ENCODE measurements at places on chromosomes 4 and X.

- DNase-seq = no peak
Measured at GRCh38 chr4:90306810-90307209, 179.6 kb downstream of the CCSER1 start.

- DNase-seq = no peak
Measured at GRCh38 chr4:175460414-175460813, 351.6 kb downstream of the GPM6A start.

DNA sequence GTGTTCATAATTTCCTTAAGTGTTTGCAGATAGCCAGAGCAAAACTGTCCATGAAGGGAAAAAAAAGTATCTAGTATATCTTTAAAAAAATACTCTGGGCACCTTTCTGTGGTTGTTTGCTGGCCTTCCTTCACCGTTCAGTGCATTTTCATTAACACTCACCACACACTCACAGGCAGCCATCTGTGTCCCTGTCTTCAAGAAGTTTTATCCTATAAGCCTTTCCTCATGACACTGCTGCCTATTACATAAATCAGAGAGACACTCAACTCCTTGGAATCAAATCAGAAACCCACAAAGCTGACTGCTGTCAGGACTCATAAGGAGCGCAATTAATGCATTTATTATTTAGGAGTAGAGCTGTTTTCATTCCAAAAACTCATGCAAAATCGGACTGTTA is 1720.2 kb downstream of the PCDH7 start:
- no peak for DNase-seq

- DNase-seq = no peak
Measured at GRCh38 chr4:114025176-114025777, 45.8 kb upstream of the ARSJ start.

DNA sequence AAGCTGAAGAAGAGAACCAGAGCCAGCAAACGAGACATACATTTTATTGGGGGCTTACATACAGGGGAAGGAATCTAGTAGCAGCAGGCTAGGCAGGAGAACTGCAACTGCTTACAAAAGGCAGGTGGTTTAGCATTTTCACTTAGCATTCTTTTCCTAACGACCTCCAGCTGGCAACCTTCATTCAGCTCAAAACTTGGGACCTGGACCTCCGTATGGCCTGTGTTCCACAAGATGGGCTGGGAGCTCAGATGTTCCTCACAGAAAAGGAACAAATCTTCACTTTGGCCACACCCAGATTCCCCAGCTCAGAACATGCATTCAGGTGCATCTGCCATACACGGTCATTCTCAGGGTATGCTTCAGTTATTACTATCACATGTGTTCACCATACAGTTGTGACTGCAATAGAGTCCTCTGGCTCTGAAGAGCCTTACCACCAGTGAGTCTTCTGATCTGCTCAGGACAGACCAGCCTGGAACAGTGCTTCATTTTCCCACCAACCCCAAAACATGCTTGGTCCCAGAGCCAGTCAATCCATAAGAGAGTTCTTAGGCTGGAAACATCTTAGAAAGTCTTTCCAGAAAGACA is 29.6 kb upstream of the AP1AR start:
- no peak for DNase-seq

GRCh38 chr4:41420541-41420940 is 117.4 kb upstream of the LIMCH1 start:
- DNase-seq = no peak

DNA sequence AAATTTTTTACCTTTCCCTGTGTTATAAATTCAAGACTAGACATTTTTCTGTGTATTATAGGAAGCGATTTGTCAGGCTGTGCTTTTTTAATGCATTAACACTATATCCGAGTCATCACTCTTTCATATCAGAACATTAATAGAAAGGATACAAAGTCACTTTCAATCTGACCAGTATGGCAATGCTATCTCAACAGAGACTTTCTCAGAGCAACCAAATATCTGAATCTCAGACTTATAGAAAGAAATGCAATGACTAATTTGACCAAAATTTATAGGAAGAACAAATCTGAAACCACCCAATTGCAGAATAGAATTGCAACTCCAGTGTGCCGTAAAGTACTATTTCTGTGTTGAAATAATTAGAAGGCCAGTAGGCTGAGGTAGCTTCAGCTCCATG is 473 bp upstream of the TKTL2 start:
- no peak for DNase-seq

DNA sequence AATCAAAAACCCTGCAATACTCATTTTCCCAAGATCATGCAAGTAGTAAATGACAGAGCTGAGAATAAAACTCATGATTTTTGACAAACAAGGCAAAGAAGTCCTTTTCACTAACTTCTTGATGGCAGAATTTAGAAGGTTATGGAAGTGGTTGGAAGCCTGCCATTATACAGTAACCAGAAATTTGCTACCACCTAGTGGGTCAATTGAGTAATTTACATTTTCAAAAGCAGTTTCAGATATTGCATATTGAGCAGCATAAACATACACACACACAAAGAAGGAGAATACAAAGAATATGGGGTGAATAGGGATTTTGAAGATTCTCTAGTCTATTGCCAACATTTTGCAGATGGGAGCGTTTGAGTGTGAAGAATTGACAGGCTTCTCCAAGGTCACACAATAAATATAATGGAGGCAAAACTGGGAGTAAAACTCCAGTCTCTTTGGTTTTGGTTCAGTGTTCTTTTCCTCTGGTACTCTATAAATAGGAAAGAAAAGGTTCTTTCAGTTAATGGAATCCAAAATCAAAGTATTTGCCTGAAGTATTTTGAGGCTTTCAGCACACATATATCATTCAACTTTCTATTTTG is 70.2 kb downstream of the GC start:
- peak; percentile 1 for DNase-seq

DNA sequence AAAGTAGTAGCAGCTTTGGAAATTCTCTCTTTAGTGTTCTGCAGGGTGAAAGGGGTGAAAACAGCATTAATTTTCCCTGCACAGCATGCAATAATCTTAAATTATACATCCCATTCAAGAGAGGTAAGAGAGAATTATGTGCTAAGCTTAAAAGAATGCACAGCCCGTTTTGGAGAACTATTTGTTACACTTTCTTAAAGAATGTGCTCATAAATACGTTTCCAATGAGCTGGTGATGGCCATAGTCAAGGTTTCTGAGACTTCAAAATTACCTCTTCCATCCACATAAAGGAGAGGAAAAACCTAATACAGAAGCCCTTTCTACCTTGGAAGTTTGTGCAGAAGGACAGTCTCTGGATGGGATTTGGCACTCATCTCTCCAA is 766.7 kb upstream of the TENM3 start:
- DNase-seq = no peak

DNA sequence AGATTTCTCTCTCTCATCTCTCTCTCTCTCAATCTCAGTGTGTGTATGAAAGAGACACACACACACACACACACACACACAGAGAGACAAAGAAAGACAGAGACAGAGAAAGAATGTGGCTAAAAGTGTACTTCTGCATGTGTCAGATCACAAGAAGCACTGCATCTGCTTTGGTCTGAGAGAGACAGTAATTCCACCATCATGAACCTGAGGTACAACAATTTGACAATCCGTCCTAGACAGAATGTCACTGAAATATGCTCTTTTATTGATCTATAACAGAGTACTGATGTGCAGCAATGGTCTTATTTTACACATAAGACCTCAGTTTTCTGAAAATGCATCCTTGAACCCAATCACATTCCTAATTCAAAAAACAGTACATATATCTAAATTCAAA is 576.2 kb upstream of the SMIM31 start:
- no peak for DNase-seq

DNA sequence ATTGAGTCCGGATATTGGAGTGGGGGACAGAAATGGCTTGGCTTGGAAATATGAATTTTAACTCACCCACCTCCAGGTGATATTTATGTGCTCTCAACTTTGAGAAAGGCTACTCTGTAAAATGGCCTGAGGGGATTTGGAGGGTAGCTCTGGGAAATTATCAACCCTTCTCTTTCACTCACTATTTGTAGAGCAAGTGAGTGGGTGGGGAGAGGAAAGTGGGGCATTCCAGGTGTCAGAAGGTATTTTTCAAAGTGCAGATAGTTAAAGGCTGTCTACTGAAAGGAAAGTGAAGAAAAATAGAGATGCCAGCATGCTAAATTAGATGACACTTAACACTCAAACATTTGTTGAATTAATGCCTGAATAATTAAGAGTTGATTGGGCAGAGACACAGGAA is 44.1 kb downstream of the TMEM164 start:
- DNase-seq = no peak

DNA sequence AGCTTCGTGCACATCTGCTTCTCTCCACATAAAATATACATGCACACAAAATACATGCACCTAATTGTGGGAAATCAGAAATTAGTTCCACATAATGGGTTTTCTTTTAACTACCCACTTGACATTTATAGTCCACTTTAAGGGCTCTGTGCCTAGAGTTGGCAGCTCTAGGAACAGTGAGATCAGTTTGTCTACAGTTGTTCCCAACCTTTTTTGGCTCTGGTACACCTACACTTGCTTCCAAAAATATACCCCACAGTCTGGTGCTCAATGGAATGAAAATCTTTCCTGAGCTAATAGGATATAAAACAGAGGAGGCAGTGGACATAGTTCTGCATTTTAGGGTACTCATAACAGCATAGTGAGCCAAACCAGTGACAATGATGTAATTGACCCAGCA is 36.1 kb downstream of the HDAC8 start:
- DNase-seq = no peak

GRCh38 chrX:112197840-112198239 is 115.3 kb upstream of the TRPC5 start:
- no peak for DNase-seq

GRCh38 chr4:118398226-118399090 is 45.7 kb upstream of the PRSS12 start:
- no peak for DNase-seq

GRCh38 chrX:100376576-100376975 is 33.5 kb downstream of the PCDH19 start:
- no peak for DNase-seq

GRCh38 chr4:42633605-42634388 is 23.1 kb downstream of the ATP8A1 start:
- no peak for DNase-seq

DNA sequence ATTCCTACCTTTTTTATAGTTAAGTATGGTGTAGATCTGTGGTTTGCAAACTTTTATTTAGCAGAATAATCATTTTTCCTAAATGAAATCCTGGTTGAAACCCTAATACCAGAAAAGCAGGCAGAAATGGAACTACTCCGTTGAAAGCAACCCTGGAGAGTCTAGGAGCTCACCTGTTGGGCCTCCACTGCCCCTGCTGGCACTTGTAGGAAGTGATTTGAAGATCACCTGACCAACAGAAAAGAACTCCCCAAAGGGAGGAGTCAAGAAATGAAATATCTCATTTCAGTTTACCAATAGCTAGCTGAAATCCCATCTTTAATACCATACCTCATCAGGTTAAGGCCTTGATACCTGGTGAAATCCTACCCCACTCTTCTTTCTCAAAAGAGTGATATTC is 277.1 kb downstream of the KLHL13 start:
- DNase-seq = no peak

- DNase-seq = no peak
Measured at GRCh38 chr4:178681871-178682270, 1239.6 kb upstream of the AGA start.

GRCh38 chrX:106933538-106933961 is 13.3 kb downstream of the CLDN2 start:
- DNase-seq = no peak

DNA sequence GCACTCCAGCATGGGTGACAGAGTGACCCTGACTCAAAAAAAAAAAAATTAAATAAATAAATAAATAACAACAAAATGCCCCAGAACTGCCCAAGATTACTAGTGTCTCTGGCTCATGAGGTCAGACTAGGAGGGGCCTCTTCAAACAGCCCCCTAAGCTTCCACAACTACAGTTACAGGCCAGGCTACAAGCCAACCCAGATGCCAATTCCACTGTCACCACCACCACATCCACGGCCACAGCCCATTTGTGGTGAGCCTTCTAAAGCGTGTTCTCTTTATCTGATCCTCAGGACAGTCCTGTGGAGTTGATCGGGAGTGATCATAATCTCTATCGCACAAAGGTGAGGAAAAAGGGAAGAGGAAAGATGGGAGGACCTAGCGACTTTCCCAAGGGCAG is 36.6 kb downstream of the IGFBP7 start:
- DNase-seq = no peak

GRCh38 chrX:27463187-27463586 is at the start of gene PPP4R3C:
Gene PPP4R3C, minus strand, starts transcription at chrX:27463341. Its CDS starts 45 bp downstream, at chrX:27463296.
- no peak for DNase-seq

DNA sequence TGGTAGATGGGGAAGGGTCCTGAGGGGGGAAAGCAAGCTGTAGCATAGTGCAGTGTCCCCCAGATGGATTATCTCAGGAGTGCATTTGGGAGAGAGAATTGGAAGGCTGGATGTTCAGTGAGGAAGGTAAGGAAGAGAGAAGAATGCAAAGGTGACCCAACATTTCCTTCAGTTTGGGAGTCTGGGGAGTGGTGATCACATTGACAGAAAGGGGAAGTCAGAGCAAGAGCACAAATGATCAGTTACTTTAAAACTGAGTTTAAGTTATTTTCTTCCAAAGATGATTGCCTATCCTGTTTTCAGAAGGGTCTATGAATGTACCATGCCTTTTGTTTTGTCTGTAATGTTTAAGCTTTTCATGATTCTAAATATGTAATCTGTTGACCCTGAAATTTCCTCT is 47.6 kb downstream of the ARHGAP10 start:
- no peak for DNase-seq

DNA sequence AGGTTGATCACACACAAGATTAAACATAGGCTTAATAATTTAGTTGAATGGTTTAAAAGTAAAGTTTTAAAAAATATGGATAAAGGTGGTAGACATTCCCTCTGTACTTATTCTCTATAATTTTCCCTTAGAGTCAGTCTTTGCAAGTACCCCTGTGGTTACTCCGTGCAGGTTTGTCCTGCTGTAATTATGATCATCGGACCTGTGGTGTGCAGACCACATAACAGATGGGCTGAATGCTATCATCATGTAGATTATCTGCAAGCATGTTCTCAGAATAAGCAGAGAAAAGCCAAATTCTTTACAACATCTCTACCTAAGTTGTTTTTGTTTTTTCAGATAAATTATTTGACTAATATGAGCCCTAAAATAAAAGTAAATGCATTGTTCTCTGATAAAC is 146.8 kb downstream of the FSTL5 start:
- DNase-seq = no peak

GRCh38 chr4:67880866-67881610 is 2.8 kb downstream of the TMPRSS11D start:
- no peak for DNase-seq

GRCh38 chr4:36286481-36286871 is 5.1 kb downstream of the DTHD1 start:
- no peak for DNase-seq

DNA sequence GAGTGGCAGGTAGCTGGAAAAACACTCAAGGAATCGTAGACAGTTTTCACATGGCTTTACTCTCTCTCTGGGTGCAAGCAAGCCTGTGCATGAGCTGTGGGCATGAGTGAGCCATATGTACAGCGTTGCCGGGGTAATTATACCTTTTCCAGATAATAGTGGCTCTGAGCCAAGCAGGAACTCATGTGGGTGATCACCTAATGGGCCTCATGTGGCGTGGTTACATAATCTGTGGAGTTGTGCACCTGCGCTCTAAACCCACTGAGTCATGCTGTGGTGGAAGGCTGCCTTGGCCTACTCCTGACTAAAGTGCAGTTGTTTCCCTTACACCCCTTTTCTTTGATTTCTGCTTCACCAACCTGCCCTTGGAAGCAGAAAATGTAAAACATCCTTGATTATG is 1564.5 kb upstream of the PCDH10 start:
- DNase-seq = no peak
